HAP-1 (cell line): ENCODE measurements at places on chromosomes 16 and 17.

GRCh38 chr17:7329374-7329996 lies 350 bp upstream of the NEURL4 start:
- peak; percentile 97 for DNase-seq

DNA sequence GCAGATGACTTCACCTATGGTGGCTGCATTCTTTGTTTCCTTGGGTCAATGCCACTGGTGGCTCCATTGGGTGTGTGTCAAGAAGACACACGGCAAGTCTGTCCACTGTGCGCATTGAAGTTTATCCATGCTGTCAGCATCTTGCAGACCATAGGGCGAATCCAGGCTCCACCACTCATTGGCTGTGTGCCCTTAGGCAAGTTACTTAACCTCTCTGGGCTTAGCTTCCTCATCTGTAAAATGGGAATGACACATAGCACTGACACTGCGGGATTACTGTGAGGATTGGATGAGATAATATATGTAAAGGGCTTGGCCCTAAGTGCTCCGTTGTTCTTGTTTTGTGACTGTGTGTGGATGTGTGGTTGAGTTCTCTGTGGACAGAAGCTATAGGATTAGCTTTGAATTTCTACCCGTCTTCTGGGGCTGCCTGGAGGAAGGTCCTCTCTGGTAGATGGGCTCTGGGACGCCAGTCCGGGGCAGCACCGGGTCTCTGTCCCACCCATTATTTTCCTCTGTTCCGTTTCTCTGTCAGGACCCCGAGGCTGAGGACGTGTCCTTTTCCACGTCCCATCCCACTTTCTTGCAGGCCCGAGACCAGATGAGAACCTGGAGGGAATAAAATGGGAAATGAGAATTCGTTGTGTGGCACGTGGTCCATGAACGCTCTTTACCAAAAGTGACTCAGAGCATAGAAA lies 178.4 kb downstream of the IRF8 start:
- DNase-seq, result no peak

DNA sequence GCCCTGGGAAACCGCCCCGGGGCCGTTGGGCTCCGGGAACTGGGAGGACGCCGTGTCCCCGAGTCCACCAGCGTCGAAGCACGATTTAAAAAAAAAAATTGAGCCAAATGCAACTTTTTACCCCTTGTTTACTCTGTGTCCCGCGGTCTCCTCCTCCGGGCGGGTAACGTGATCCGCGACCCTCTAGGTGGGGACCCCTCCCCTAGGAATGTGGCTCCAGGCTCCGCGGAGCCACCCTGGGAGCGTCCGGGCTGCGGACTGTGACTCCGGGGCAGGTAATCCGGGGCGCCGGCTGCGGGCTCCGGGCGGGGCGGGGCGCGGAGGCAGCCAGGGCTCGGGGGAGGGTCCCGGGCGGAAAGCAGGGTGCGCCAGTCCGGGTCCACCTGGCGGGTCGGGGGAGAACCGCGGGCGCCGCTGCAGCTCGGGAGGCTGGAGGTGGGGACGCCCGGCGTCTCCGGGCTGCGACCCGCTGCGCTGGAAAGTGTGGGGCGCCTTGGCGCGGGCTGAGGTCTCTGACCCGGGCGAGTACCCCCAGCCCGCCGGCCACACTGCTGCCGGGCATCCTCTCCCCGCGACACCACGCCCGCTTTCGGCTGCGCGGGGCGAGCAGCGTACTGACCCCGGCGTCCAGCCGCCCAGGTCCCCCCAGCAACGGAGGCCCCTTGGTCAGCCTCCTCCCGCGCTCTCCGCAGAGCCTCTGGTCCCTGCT lies 852 bp upstream of the HELZ start:
- DNase-seq, result peak; percentile 76

DNA sequence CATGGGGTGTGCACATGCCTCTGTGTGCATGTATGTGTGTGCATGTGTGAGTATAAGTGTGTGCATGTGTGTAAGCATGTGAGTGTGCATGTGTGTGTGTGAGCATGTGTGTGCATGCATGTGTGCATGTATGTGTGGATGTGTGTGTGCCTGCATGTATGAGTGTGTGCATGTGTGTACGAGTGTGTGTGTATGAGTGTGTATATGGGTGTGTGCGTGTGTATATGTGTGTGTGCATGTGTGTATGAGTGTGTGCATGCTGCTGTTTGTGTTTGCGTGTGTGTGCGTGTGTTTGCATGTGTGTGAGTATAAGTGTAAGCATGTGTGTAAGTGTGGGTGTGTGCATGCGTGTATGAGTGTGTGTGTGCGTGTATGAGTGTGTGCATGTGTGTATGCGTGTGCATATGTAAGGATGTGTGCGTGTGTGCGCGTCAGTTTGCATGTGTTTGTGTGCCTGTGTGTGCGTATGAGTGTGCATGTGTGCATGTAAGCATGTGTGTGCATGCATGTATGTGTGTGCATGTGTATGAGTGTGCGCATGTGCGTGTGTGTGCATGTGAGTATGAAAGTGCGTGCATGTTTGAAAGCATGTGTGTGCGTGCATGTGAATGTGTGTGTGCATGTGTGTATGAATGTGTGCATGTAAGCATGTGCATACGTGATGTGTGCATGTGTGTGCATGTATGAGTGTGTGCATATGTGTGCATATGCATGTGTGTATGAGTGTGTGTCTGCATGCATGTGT lies 8.6 kb downstream of the TPSD1 start:
- no peak for DNase-seq

DNA sequence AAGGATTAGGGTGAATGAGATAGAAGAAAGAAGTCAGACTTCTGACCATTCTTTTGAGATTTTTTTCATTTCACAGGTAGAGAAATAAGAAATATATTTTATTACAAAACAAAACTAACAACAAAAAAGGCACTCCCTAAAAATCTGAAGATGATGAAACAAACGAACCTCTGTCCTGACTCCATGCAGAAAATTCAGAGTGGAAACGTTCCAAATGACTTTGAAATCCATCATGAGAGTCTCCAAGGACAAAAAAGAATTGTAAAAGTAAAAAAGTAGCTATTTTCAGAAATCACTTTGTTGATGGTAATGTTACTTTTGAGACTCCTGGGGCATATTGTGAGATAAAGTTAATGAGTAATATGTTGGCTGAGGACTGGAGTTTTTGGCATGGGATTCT lies 26.4 kb upstream of the MNT start:
- no peak for DNase-seq

DNA sequence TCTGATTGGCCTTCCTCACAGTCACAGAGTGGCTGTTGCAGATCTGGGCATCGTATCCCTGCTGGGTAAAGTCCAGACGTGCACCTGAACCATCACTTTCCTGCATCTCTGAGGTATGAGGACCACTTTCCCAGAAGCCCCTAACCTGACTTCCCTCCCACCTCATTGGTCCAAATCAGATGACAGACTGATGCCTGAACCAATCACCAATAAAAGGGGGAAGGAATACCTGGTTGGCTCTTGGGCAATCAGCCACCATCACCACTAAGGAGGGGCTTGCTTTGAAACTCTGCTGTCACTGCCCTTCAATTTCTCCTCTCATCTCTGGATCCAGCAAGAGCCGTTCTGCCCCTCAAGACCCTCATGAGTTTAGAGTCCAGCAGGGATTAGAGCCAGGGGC lies 13.6 kb upstream of the WFDC1 start:
- no peak for DNase-seq

GRCh38 chr16:17237350-17237944 lies 233.3 kb downstream of the XYLT1 start:
- DNase-seq, result no peak

DNA sequence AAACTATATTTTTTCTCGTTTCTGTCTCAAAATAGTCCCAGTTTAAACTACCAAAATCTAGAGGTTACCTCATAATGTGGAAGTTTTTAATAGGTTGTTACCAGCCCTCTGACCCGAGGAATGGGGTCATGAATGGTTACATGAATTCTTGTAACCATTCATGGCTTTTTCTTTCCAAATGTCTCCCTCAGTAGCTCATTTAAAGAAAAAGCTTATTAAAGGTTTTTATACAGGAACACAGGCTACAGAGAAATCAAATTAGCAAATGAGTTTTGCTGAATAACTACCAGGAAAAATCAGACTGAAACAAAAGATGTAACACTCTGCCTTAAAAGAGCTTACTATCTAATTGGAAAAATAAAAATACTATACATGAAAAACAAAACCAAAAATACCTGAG lies 63.4 kb downstream of the SMURF2 start:
- no peak for DNase-seq

GRCh38 chr16:1812732-1813163 lies 13.9 kb downstream of the HAGH start:
- peak; percentile 6 for DNase-seq

GRCh38 chr17:42273474-42274252 lies 2.5 kb downstream of the STAT5B start:
- no peak for DNase-seq

- no peak for DNase-seq
Observed at GRCh38 chr17:14784997-14785696, 480.0 kb downstream of the PMP22 start.

- no peak for DNase-seq
Observed at GRCh38 chr16:29769507-29769906, 8.5 kb upstream of the ZG16 start.

GRCh38 chr16:54290833-54291655 lies 4.5 kb upstream of the IRX3 start:
- no peak for DNase-seq

GRCh38 chr17:6043405-6043804 lies 26.8 kb upstream of the WSCD1 start:
- no peak for DNase-seq

- DNase-seq, result no peak
Observed at GRCh38 chr17:50466371-50467113, 2.1 kb downstream of the CHAD start.
